ENCODE measurements at places on chromosomes 2 and 18.

GRCh38 chr18:6103741-6104140 lies 208.4 kb upstream of the TMEM200C start:
- DNase-seq = no peak

DNA sequence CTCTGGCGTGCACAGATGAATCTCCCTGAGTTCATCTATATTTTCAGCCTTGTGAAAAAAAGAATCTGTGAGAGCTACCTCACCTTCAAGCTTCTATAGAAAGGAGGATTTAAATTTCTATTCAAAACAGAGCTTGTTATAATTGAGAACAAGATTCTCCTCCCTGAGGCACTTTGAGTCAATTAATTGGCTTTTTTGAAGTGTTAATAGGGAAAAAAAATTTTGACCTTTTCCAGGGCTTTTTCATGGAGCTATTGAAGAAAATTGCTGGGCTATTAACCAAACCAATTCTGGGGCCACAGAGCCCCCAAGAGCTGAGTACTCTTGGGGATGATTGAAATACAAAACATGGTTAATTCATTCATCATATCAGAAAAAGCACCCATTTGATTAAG lies 225.1 kb downstream of the CMPK2 start:
- DNase-seq = no peak

DNA sequence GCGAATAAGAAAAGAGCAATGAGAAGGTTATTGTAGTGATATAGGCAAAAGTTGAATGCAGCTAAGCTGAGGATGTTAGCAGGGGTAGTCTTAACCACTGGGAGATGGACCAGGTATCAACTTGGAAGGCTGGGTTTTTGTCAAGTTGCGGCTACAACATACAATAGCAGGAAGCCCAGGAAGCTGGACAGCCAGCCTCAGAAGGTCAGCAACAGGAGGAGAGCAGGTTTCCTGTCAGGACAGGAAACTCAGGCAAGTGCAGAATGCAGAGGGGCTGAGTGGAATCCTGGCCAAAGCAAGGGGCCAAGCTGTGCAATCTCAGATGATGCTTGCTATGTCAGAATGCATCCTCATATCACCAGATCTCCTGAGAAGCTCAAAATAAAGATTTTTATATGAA lies 530.0 kb upstream of the ID2 start:
- no peak for DNase-seq

GRCh38 chr18:70220628-70221027 lies 15.1 kb upstream of the RTTN start:
- no peak for DNase-seq

GRCh38 chr2:10165861-10166675 lies 43.5 kb downstream of the RRM2 start:
- DNase-seq = no peak

DNA sequence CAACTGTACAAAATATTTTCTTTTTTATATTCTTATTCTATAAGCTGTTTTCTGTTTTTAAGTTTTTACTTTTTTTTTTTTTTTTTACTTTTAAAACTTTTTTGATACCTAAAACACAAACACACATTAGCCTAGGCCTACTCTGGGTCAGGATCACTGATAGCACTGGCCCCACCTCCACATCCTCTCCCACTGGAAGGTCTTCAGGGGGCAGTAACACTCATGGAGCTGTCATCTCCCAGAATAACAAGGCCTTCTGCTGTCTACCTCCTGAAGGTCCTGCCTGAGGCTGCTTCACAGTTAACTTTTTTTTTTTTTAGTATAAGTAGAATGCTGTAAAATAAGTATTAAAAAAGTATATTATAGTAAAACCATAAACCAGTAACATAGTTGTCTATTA lies 415.1 kb downstream of the PTPRM start:
- no peak for DNase-seq

- no peak for DNase-seq
Measured at GRCh38 chr2:160906878-160907277, 253.3 kb upstream of the TANK start.

DNA sequence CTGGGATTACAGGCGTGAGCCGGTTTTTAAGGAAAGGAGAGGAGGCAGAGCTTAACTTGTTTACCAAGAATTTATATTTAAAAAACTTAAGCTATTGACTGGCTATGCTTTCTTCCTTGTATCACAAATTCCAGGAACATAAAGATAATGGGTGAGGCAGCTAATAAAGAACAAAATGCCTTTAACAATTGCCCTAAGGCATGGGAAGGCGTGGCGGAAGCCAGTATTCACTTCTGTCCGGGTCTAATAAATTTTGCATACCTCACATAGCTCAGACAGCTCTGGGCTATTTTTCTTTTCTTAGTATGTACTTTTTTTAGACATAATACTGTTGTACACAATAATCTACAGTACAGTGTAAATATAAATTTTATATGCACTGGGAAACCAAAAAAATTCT lies 1.0 kb upstream of the LDAH start:
- no peak for DNase-seq

DNA sequence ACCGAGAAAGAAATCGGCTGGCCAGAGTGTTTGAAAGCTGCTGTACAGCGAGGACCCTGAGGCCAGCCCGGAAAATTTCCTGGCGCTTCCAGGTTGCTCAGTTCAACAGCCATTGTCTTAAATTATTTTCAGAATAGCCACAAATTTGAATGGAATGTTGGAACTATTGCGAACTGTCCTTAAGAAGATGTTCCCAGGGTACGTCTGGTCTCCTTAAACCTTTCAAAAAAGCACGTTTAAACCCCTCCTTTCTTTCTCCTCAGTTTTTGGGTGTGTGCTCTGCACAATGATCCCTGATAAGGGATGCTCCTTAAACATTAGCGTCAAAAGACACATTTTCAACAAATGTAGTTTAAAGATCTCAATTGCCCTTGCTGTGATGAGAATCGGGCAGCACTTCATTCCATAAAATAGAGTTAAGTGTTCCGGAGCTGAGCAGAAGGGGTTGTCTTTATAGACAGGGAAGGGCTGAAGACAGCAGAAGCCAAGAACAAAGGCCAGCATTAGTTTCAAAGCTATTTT lies 14.5 kb upstream of the LPIN2 start:
- no peak for DNase-seq

DNA sequence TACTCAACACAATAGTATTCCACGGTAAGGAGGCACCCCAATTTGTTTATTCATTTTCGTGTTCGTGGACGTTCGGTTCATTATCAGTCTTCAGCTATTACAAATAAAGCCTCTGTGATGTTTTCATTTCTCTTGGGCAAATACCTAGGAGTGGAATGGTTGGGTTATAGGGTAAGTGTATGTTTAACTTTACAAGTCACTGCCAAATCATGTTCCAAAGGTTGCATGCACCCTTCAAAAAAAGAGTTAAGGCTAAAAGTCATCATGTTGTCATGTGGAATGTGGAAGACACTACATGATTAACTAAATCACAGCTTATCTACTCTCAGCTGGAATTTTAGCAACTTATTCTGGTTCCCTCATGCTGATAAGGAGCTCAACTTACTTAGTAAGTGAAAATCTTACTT lies 15.8 kb downstream of the INO80C start:
- no peak for DNase-seq

GRCh38 chr2:205129531-205129930 lies 552.8 kb upstream of the NRP2 start:
- DNase-seq = no peak

DNA sequence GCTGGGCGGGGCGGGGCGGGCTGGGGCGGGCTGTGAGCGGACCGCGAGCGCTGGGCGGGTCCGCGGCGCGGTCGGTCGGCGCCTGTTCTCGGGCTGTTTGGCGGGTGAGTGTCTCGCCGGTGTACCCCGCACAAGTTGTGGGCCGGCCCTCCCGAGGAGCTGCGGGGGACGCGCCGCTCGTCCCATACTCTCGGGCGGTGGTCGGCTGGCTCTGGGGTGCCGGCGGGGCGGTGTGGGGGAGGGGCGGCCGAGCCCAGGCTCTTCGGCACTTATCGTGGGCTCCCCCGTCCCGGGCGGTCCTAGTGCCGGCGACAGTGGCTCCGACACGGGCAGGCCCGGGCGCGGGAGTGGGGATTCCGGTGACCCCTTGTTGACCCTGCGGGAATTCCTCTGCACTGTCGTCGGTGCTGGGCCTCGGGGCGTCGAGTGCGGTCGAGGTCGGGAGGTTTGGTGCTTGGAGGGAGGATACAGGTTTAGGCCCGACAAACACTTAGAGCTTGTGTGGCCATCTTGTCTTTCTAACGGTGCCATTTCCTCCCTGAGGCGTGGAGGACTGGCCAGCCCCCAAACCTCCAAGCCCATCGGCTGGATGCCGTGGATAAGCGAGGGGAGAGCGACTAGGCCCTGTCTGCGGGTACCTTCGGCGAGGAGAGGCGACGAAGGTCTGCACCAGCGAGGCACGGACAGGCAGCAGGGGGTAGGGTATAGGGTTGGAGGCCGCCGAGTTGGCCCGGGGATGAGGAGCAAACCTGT lies at the start of gene SEPTIN2:
Gene SEPTIN2, plus strand, starts transcription at position 47 of the 753 bp plus-strand sequence. CDS start 8,308 bp downstream, outside the sequence.
- peak; percentile 53 for DNase-seq

DNA sequence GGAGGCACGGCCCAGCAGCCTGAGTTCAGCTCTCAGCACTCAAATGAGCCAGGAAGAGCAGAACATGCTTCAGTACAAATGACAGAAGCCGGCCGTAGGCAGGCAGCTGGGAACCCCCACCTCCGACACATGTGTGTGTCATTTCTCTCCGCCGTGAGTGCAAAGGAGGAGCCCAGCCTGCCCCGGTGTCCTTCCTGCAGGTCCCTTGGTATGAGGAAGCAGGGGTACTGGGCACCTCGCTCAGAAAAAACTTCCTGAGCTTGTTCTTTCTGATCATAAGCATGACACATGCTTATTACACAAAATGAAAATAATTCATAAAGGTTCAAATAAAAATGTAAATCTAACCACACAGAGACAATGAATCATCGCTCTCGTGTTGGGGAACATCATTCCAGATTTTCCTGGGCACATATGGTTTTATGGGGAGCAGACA lies 35.3 kb downstream of the KCNF1 start:
- DNase-seq = no peak

- no peak for DNase-seq
Measured at GRCh38 chr2:215434447-215435279, 1.2 kb downstream of the FN1 start.

- DNase-seq = no peak
Measured at GRCh38 chr2:194223218-194223617, 1433.8 kb upstream of the SLC39A10 start.

- DNase-seq = no peak
Measured at GRCh38 chr18:59671551-59671950, 25.7 kb downstream of the CCBE1 start.

- no peak for DNase-seq
Measured at GRCh38 chr18:68152770-68153169, 562.1 kb downstream of the TMX3 start.

GRCh38 chr2:124320051-124320688 lies 295.1 kb downstream of the CNTNAP5 start:
- DNase-seq = no peak

- no peak for DNase-seq
Measured at GRCh38 chr2:119638246-119638645, 40.8 kb upstream of the TMEM177 start.

- no peak for DNase-seq
Measured at GRCh38 chr2:144449028-144449406, 70.9 kb downstream of the ZEB2 start.

- no peak for DNase-seq
Measured at GRCh38 chr2:132372276-132372675, 44.3 kb upstream of the GPR39 start.

DNA sequence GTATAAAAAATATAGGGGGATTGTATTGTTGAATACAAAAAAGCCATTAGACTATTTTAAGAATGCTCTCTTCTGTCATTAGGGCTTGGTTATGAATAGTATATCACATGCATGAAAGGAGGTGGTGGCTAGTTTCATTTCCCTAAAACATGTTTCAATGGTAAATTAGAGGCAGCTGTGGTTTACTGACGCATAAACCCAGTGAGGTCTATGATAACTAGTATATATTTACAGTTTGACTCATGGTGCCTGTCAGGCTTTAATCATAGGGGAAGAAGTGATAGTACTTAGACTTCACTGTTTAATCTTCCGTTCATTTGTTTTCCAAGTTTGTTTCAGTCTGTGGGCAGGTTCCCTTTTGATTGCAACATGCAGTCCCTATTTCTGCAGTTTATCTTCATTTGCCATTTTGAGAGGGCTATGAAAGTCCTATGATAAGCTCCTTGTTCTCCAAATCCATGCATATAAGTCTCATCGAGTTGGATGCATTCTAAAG lies 55.1 kb upstream of the MAP4K3 start:
- no peak for DNase-seq

GRCh38 chr18:74453016-74453566 lies 4.0 kb downstream of the DIPK1C start:
- DNase-seq = no peak

DNA sequence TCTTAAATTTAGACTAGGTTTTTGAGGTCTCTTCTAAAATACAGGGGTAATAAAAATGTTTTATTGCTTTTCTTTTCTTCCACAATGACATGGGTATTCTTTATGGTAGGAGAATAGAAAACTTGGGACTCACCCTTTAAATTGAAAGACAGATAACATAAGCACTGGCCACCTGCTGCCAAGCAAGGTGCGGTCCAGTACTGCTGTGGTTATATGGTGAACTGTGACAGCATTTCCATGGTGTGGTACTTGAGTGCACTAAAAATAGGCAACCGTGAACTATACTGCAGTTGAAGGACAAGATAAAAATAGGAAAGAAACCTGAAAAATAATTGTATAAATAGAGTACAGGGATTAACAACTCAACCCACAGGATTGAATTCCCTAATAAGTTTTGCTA lies 54.4 kb upstream of the GRB14 start:
- no peak for DNase-seq

GRCh38 chr2:85485815-85486214 lies 53.2 kb upstream of the MAT2A start:
- DNase-seq = no peak

DNA sequence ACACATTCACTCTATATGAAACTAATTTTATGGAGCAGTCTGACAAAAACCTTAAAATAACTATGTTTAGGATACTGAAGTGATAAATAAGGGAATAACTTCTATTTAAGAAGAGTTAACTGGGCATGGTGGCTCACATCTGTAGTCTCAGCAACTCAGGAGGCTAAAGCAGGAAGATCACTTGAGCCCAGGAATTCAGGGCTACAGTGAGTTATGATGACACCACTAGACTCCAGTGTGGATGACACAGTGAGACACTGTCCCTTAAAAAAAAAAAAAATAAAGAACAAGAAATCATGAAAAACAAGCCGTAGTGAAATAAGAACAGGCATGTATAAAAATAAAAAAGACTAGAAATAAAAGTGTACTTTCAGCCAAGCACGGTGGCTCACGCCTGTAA lies 82.0 kb downstream of the THADA start:
- DNase-seq = no peak

DNA sequence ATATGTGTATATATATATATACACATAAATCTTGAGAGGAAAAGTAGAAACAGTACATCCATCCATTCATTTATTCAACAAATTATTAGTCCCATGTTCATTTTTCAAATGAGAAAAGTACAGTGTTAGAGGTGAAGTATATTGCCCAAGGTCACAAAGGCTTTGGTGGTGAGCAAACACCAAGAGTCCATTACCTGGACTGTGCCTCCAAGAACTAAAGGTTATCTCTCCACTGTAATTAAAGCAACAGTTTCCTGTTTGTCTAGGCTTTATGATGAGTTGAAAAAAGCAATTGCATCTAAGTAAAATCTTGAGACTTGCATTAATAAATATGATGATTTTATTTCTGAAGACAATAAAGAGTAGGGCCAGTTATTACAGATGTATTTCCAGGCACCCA lies 44.7 kb upstream of the EPB41L3 start:
- DNase-seq = no peak

GRCh38 chr2:9097892-9098291 lies 94.4 kb upstream of the MBOAT2 start:
- DNase-seq = no peak

- no peak for DNase-seq
Measured at GRCh38 chr2:47230418-47230817, 75.3 kb upstream of the STPG4 start.

GRCh38 chr18:3983351-3983969 lies 471.6 kb downstream of the DLGAP1 start:
- peak; percentile 80 for DNase-seq

Measured in NCI-H446 treated with DMSO at 0.1 percent for 48 hours (cell line).